ENCODE measurements at places on chromosomes 3 and 15.
A peak's percentile ranks its signal among the peaks of the same experiment; 100 is the strongest.

DNA sequence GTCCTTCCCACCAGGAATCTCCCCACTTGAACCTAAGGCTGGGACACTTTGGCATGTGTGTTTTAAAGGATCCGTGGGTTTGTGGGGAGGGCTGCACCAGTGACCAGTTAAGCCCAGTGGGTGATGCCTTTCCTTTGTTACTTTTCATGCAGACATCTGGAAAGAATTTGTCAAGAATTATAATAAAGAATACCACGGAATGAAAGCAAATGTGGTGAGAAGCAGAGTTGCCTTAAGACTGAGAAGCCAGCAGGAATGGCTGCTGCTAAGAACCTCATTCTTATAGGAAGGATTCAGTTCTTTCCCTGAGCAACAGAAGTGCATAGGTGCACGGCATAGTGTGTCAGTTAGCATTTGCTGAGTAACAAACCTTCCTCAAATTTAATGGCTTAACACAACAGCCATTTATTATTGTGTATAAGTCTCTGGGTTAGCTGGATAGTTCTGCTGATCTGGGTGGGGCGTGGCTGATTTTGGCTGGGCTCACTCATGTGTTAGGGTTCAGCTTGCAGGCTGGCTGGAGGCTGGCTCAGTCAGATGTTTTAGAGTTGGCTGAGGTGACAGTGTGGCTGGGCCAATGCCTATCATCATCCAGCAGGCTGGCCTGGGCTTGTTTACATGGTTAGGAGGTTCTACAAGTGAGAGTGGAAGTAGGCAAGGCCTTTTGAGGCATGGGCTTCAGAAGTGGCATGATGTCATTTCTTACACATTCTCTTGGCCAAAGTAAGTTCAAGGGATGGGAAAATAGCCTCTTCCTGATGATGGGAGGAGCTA lies 262.7 kb upstream of the CTDSPL start:
- DNase-seq = no peak

DNA sequence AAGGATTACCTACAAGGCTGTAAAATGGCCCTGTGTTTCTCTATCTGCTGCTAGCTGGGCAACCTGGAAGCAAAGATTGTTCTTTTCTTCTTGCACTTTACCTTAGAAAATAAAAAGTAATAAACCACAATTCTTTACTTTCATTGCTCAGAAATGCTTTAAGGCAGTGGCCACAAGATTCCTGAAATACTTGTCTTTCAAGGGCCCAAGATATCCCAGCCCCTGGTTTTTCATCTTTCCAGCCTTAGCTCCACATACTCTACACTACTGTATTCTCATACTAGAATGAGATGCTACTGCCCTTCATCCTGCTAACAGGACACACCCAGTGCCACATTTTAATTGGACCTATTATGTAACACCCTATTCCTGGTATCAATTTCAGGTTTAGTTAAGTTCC lies 78.9 kb downstream of the GTF2E1 start:
- no peak for DNase-seq

DNA sequence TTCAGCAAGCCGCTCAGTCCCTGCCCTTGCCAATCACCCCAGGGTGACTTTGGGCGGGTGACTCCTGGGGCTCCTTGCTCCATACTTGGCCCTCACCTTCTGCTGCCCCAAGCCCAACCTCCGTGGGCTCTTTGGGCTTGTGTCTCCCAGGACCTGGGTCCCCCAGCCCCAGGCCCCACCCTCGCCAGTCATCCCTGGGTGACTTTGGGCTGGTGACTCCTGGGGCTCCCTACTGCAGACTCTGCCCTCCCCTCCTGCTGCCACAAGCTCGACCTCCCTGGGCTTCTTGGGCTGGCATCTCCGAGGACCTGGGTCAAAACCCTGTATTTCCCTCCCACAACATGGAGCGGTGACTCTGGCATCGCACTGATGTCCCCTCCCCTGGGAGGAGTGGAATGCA lies 151.5 kb downstream of the GOLGA6L4 start:
- DNase-seq = no peak

- DNase-seq = no peak
These were observed 88.1 kb upstream of the GADL1 start for GRCh38 chr3:30982416-30983075.

DNA sequence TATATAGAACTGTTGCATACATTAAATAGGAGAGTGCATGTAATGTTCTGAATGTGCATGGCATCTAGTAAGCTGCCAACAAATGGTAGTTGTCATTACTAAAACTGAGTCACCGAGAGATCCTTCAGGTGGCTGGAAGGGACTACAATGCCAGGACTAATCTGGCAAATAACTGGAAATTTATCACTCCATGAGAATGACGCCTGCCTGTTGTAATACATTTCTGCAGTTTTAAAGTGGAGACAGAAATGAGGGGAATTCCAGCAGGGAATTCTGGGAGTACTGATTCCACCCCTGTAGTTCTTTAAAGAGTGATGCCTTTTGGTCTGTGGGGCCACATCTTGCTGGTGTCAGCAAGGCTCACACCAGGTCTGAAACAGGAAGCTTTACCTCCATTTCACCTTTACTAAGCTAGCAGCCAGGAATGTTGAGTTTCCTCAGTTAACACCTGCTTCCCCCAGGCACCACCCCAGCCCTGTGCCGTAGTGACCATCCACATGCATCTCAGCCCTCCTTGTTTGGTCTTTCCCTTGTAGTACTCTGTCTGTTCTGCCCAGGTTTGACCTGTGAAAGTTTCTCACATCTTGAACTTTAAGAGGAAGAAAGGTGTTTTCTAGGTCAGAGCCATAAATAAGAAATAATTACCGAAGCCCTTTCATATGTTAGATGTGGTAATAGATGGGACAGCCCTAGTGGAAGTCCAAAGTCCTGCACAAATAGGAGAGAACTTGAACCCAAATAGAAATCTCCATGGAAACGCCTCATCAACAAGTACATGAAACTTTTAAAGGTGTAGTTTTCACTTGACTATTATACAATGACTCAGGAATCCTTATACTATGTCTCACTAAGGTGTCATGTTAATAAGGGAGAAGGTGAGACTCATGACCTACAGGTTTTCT lies 56.7 kb upstream of the LMOD3 start:
- DNase-seq = no peak

GRCh38 chr3:123778991-123779622 lies 105.0 kb downstream of the MYLK start:
- DNase-seq = no peak

DNA sequence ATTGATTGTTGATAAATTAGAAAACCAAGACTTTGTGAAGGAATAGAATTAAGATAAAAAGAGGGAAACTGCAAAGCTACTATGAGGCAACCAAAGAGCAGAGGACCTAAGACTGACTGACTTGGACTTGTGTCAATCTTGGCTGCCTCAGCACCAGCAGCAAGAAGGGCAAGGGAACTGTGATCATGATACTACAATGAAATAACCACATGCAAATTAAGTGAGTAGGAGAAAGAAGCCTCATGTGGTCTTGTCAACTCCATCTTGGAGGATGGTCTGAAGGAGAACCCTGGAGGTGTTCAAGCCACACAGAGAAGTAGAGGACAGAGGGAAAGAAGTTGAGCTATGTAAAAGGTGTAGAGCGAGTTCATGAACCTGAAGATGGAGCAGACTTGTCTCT lies 47.3 kb upstream of the THRB start:
- no peak for DNase-seq

DNA sequence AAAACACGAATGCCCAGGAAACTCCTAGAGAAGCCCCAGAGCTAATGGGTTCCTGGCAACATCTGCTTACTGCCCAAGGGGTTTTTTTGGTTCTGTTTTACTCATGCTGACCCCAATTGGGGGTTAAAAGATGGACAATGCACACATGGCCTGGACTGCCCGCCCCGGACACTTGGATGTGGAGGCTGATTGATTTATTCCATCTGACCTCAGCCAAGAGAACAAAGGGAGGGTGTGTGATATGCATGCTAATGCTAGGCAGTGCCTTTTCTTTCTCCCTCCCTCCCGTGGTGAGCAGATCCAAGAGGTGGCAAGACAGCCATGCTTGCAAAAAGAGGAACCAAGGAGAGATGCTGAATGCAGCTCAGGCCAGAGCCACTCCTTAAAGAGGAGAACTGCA lies 3.3 kb upstream of the LRTM1 start:
- no peak for DNase-seq

- DNase-seq = no peak
These were observed 6.1 kb upstream of the SCAANT1 start for GRCh38 chr3:63918321-63918720.

- DNase-seq = no peak
These were observed 114.5 kb downstream of the MEGF11 start for GRCh38 chr15:66138892-66139590.

- no peak for DNase-seq
These were observed 56.3 kb downstream of the TP63 start for GRCh38 chr3:189687475-189687874.

DNA sequence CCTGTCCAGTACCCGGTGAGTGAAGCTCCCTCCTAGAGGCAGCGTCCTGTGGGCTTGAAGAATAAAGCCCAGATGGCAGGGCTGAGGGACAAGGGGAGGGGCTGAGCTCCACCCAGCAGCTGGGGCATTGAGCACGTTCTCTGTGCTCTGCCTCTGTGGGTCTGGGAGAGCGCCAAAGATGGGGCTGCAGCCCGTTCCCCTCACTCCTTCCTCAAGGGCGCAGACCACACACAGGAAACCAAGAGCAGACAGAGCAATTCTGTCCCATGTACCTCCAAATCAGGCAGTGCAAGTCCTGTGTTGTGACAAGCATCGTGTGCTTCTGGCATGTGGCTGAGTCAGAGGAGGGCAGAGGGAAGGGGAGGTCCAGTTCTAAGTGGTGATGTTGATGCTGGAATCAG lies 15.7 kb upstream of the KIF23 start:
- no peak for DNase-seq

DNA sequence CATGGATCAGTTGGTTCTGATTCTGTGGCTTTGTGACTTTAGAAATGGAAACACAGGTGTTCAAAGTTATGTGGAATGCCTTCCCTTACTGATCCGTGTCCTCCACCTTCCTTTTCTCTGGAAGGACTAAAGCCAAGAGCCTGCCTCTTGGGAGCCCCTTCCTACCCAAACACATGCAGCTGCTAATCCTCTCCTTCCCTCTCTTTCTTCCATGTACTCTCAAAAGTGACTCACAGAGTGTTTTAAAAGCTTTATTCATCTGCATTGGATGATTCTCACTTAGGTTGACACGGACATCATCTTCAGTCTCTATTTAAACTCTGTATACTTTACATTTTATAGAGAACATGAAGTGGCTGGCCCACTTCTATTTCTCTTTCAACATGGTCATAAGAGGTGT lies 856.5 kb upstream of the ARPP21 start:
- no peak for DNase-seq

DNA sequence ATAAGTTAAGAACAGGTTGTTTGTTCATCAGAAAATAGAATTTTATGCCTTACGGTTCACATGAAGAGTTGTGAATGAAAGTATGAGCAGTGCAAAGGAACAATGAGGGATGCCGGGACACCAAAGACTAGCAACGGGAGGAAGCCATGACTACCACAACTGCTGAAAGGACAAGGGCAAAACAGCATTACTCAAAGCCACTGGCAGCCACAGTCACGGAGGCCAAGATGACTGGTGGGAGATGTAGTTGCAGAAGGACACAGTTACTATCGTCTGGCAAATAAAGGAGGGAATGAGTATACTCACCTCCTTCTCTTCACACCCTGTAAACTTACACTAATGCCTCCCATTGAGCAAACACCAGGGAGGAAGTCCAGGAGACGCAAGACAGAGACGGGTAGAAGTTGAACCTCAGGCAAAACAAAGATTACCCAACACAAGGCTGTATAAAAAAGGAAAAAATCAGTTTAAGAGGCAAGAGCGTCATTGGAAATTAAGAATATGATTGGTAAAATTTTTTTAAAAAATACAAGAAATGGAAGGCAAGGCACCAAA lies 675.5 kb downstream of the FHIT start:
- no peak for DNase-seq

DNA sequence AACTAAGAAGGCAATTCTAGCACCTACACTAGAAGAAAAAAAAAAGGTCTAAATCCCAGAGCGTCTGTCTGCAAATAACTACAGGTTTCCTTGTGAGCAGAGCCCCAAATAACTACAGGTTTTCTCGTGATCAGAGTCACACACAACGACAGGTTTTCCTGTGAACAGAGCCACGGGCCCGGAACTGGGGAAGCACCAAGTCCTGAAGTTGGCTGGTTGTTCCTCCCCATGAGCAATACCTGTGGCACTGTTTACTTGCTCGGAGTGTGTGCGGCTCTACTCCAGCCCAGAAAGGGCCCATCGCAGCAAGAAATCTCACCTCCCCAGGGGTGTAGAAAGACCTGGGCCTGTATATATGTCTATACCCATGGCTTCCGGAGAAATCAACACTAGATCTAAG lies 644 bp upstream of the MASP1 start:
- DNase-seq = no peak

- DNase-seq = peak; percentile 48
These were observed 52.2 kb upstream of the OSBPL11 start for GRCh38 chr3:125647318-125648014.

DNA sequence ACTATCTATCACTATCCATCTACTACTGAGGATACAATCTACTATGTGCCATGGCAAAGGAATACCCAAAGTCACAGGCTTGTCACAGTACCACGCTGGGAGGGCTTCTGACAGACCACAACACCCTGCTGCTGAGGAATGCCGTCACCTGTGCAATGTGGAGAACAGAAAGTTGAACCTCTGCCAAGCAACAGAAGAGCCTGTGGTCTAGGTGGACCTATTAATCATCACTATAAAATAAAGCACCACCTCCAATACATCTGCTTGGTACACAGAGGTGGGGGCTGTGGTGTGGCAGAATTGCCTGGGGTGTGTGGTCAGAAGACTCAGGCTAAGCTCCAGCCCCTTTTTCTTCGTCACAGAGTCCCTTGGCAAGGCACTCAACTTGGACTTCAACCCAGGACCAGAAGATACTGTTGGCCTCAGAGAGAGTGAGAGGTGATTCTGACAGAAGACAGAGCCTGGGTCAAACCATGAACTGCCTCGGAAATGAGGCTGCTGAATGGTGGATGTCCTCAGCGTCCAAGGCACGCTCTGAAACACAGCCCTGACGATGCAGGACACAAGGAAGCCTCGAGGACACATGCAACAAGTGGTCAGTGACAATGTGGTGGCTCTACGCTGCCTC lies 189.4 kb upstream of the CHRNA7 start:
- no peak for DNase-seq

GRCh38 chr3:179488213-179488612 lies 36.9 kb upstream of the GNB4 start:
- no peak for DNase-seq

- no peak for DNase-seq
These were observed 188.3 kb downstream of the IL5RA start for GRCh38 chr3:2921903-2922302.

- DNase-seq = no peak
These were observed 6.1 kb upstream of the PLSCR4 start for GRCh38 chr3:146256851-146257486.

GRCh38 chr15:78950902-78951840 lies 6.3 kb upstream of the CTSH start:
- DNase-seq = no peak

- DNase-seq = no peak
These were observed 157.0 kb upstream of the FRMD4B start for GRCh38 chr3:69542805-69543429.

- no peak for DNase-seq
These were observed 188.5 kb downstream of the GHSR start for GRCh38 chr3:172259726-172260248.

All from mesothelial cell of epicardium (in vitro differentiated cells).